SK-N-MC (cell line): ENCODE measurements at places on chromosomes 5 and 9.

- DNase-seq: no peak
These were observed 288.2 kb downstream of the MED10 start for GRCh38 chr5:6090079-6090654.

DNA sequence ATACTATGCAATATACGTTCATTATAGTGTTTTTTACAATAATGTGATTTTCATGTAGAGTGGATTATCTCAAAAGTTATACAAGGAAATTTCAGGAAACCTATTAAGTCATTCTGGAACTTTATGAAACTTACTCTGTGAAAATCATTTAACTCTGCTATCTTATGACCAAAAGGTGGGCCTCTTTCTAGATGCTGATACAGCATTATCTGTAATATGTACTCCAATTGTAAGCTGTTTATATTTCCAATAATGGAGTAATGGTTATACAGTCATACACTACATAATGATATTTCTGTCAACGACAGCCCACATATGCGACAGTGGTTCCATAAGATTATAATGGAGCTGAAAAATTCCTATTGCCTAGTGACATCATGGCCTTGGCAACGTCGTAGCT is 18.8 kb upstream of the PCSK5 start:
- no peak for DNase-seq

GRCh38 chr5:83925321-83925954 is 204.8 kb upstream of the HAPLN1 start:
- no peak for DNase-seq

DNA sequence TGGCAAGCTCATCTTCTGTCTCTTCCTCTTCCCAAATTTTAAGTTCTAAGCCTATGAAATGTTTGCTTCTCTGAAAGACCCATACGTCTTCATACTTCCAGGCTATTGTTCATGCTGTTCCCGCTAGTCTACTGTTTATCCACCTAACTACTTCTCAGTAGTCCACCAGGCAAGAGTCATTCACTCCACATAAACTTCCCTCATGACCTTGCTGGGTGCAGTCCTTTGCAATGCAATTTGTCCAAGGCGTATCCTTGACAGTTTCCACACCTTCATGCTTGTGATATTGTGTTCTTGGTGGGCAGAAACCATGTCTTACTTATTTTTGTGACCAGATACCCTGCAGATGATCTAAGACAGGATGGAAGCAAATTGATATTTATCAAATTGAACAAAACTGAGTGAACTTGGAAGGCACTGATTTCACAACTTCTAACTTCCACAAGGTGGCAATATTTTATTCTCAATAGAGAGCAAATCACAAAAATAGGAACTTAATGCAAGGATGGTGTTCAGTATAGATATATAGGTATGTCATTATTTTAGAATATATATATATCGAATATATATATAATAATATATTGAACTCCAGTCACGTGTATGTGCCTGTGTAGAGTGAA is 30.3 kb downstream of the TYRP1 start:
- DNase-seq: no peak

DNA sequence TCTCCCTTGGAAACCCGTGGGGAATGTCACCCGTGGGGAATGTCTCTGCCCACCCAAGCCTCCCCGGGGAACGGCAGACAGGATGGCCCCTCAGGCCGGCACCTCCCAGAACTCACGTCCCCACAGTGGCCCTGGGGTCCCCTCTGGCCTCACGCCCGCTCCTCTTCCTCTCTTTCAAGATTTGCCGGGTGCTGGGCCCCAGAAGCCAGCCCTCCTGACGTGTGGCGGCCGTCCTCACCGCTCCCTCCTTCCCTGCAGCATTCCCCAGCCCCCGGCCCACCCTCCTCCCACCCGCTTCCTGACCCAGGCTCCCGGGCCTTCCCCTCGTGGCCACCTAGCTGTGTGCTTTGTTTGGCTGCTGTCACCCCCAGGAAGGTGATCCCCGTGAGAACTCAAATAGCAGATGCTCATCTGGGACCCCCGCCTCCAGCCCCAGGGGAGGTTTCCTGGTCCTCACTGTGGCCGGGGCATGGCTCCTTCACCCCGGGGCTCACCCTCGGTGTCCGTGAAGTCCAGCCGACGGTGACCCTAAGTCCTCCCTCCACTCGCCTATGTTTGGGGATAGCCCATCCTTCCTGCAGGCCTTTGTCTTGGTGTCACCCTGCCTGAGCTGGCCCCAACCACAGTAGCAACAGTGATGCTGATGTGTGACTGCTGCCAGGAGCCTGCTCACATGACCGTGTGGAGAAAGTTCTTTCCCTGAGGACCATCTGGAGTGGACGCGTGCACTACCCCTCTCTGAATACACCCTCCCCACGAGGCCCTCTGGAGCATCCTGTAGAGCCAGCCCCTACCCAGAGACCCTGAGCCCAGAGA is 163.3 kb upstream of the IER5L start:
- DNase-seq: no peak

DNA sequence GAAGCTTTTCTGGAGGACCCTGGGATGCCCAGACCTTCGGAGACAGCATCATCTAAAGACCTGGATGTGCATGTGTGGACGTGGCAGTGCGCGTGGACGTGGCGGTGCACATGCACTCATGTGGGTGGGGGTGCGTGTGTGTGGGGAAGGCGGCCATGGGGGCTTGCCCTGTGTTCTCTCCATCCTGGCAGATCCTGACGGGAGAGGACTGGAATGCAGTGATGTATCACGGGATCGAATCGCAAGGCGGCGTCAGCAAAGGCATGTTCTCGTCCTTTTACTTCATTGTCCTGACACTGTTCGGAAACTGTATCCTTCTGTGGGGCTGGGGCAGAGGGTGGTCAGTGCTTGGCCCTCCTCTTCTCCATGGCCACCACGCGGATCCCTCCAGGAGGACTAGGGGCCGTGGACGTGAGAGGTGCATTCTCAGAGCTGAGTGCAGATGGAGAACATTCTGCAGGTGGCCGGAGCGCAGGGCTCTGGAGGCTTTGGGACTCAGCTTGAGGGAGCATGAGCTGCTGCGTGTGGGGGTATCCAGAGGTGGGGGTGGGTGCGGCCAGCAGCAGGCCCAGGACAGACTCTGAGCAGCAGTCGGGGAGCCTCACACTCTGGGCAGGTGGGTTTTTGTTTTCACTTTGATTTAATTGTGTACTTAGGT is 129.1 kb downstream of the CACNA1B start:
- no peak for DNase-seq

- no peak for DNase-seq
These were observed 246.8 kb upstream of the HAPLN1 start for GRCh38 chr5:83967417-83967816.

- no peak for DNase-seq
These were observed 87.1 kb upstream of the CPEB4 start for GRCh38 chr5:173801006-173801405.

GRCh38 chr5:149762958-149763630 is 33.0 kb downstream of the PPARGC1B start:
- no peak for DNase-seq

GRCh38 chr5:100777680-100778300 is 125.3 kb downstream of the ST8SIA4 start:
- DNase-seq: peak; percentile 88

GRCh38 chr9:106862821-106863720 is at the start of gene ZNF462:
TSS of gene ZNF462 (plus strand) at chr9:106863166. CDS start at chr9:106923384, 60,218 bp downstream.
- DNase-seq: no peak

DNA sequence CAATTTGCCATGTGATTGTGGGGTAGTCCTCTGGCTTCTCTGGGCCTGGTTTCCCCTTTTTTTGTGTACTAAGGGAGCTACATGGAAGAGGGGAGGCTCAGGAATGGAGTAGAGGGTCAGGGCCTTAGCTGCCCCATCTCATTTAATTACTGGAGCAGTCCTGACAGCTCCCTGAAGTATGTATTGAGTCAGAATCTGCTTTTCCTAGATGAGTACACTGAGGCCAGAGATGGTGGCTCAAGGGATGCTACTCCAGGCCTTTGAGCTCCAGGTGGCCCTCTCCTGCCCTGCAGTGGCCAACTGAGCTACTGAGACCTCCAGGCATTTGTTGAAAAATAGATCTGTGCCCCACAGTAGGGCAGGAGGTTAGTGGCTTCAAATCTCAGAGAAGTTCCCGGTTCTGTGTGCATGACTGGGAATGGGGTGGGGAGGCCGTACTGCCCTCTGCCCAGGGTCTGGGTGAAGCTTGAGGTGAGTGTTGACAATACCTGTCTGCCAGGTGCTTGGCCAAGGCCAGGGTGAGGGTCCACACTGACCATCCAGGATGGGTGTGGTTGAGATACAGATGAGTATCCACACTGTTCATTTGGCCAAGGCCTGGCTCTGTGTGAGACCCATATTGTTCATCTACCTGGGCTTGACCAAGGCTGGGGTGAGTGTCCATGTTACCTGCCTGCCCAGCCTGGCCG is 45.7 kb downstream of the CXXC5 start:
- no peak for DNase-seq

DNA sequence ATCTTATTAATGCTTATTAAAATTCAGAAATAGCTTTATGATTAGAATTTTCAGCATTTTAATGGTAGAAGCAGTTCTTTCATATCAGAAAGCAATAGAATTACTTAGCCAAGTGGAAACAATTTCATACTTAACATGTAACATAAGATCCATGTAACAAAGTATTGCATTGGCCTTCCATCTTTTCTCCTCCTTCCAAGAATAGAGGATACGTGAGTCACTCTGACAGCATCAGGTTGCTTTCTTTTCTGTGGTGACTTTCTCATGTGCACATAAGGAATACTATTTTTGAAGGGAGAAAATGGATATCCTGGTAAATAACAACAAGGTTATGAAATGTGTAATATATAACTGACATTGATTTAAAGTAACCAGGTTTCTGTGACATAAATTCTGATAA is 272.2 kb downstream of the ANXA1 start:
- no peak for DNase-seq

DNA sequence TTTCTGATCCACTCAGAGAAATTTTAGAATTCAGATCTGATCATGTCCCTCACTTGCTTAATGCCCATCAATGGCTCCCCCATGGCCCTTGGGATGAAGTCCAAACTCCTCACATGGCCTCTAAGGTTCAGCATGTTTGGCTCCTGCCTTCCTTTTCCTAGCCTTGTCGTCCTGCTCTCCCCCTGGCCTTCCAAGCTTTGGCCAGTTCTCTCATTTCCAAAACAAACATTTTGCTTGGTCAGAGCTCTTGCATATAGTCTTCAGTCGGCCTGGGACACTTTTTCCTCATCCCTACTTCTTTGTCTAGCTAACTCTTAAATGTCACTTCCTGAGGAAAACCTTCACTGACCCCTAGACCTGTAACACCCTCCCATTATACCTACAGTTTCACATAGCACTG is 37.1 kb upstream of the PPP3R2 start:
- DNase-seq: no peak

- DNase-seq: no peak
These were observed 61.8 kb downstream of the PRKACG start for GRCh38 chr9:68951879-68952659.

GRCh38 chr9:34457266-34458012 is 931 bp downstream of the FAM219A start:
- DNase-seq: no peak

DNA sequence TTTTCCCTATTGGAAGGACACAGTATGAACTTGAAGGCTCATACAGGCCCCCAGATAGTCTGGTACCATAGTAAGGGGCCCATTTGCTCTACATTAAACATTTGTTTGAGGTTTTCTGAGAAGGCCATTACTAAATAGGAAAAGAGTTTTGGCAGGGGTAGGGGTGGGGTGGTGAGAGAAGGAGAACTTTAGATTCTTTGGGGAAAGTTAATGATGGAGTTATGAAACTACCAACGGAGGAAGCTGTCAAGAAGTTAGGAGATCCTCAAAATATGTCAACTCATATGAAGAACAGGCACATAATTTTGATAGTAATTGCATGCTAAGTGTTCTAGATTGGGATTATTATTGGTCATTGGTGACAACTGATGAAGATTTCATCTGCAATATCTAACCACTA is 114.7 kb downstream of the TAF11L14 start:
- no peak for DNase-seq

GRCh38 chr5:154483654-154484392 is 5.8 kb upstream of the HAND1 start:
- no peak for DNase-seq

- DNase-seq: no peak
These were observed 10.0 kb upstream of the CCL28 start for GRCh38 chr5:43422143-43422542.

- DNase-seq: no peak
These were observed 253.6 kb upstream of the VLDLR start for GRCh38 chr9:2367970-2368369.

DNA sequence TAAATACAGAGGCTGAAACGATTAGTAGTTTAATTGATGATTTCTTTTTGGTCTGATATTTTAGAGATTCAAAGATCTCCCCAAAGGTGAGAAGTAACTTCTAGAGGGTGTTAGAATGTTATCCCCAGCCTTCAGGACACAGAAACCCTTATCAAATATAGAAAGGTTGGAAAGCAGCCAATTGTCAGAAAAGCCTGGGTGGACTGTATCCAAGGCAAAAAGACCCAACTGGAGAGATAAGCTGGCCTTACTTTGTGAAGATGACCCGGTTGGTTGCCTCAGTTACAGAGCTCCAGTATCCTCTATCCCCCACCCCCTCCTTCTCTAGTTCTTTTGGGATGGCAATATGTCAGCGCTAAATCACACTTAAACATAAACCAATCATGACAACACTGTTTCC is 75.7 kb downstream of the GCNT4 start:
- DNase-seq: no peak

- no peak for DNase-seq
These were observed 47.9 kb upstream of the TMEM215 start for GRCh38 chr9:32735476-32735875.

- DNase-seq: no peak
These were observed 84.9 kb downstream of the SLCO4C1 start for GRCh38 chr5:102211165-102211564.

DNA sequence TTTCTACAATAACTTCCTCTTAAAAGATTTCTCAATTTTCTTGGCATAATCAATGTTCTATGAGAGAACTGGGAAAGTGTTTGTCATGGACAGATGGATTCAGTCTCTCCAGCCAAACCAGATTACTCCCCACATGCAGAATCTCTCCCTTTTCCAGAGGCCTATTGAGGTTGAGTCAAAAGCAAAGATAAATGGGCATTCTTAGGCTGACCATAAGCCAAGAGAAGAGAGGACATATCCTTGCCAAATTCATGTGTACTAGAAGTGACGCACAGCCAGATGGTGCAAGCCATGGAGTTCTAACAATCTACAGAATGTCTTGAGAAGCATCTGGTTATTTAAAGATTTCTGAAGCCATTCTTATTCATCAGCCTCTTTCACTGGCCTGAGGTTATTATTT is 2115.0 kb downstream of the MAT2B start:
- no peak for DNase-seq

DNA sequence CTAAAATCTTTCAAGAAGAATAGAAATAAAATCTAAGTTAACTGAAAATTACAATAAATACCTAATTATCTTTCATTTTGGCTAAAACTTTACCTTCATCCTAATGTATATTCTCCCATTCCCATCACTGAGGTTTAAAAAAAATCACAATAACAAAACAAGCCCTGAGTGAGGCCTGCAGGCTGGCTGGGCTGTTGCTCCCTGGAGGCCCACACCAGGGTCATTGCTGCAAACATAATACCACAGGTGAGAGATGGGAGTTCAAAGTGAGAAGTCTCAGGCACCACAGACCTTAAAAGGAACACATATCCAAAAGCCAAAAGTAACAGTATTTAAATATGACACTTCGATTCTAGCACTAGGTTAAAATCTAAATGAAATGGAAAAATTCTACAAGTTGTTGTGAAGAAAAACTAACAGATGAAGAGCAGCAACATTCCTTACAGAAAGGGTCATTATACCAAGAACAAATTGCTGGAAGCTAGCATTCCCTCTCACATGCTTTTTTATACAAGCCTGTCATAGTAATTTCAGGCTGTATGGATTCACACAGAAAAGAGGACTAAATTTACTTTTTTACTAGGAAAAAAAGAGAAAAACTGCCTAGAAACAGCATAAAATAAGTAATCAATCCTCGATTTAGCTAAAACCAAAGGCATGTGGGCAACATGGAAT is 57.8 kb downstream of the AUH start:
- DNase-seq: no peak
